ENCODE measurements at places on chromosomes 6 and 20.

GRCh38 chr6:108559884-108560462 lies 744 bp upstream of the FOXO3 start:
- DNase-seq = peak; percentile 62

GRCh38 chr6:36180126-36180525 lies 16.4 kb upstream of the BRPF3 start:
- no peak for DNase-seq

DNA sequence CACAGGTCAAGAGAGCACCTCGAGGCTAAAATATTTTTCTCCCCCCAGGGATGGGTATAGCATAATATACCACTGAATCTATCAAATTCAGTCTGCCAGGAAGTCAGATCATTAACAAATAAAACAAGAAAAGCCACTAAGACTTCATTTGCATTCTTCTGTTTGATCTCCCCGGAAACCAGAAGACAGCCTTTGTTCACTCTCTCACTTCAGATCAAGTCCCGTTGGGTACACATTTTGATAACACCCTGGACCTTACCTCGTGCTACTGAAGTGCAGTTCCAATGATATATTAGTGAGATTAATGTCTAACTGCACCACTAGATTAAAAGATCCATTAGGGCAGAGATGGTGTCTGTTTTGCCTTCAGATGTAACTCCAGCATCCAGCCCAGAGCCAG lies 157.7 kb upstream of the B3GAT2 start:
- no peak for DNase-seq

DNA sequence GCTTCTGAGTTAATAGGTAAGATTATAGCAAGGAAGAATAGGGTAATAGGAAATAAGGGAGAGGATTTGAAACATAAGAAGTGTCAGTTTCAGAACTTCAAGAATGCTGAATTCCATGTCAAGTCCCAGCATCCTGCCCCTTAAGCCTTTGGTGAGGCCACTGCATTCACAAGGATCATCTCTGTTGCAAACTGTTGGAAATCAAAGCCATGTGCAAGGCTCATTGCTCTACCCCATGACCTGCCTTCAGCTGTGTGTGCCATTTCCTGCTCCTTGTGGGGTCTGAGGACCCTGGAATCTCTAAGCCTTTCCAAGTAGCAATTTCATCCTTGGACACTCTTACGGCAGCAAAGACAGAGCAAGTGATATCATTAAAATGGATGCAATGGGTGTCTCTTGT lies 203.0 kb downstream of the CDC5L start:
- DNase-seq = no peak

DNA sequence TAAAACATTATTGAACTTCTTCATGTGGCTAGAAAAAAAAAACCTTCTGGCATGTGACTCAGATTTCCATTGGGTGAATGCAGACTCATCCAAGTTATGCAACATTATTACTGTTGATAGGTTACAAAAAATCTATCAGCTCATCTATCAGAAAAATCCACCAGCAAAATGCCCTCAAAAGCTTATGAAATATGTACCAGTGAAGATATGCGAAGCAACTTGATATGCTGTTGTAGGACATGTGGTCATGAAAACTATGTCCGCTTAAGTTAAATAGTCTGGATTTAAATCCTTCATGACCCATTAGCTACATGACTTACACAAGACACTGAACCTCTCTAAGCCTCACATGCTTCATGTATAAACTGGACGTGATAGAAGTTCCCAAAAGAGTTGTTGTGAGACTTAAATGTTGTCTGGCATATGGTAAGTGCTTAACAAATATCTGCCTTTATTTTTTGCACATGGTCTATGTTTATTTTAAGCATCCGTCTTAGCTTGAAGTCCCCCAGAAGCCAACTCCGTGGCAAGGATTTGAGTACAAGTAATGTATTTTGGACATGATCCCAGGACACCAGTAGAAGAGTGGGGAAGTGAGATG lies 12.5 kb upstream of the BFSP1 start:
- no peak for DNase-seq
